Astrocyte (in vitro differentiated cells and primary cell): ENCODE measurements at places on chromosomes 7 and 10. TPM values are rescaled to one million over a fixed set of nuclear protein-coding genes. Genes with fewer than 3 reads are reported as not detected.
A peak's percentile ranks its signal among the peaks of the same experiment; 100 is the strongest.

The CLRN3 gene
- total RNA-seq, result not detected in 2 replicates

DNA sequence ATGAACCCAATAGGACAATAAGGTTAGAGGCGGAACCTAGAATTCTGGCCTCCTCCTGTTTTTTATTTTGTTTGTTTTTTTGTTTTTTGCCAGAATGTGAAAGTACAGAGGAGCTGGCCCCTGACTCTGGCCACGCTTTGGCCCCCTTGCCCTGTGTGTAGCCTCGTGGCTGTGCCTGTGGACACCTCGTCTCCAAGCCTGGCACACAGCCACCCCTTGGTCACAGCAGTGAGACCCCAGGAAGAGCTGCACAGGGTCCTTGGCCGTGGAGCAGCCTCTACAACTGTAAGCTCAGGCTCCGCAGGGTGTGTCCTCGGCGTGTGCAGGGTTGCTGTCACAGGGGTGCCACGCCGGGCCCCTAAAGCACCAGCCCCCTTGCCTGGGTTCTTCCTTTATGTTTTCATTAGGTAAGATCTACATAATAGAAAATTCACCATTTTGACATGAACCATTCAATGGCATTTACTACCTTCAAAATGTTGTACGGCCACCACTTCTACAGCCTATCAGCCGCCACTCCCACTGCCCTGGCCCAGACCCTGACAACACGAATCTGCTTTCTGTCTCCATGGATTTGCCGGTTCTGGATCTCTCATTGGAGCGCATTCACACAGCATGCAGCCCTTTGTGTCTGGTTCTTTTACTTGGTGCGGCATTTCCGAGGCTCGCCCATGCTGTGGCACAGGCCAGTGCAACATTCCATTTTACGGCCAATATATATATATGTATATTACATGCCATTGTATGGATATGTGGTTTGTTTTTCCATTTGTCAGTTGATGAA, 51.0 kb downstream of the AMZ1 start:
- DNase-seq, result no peak

DNA sequence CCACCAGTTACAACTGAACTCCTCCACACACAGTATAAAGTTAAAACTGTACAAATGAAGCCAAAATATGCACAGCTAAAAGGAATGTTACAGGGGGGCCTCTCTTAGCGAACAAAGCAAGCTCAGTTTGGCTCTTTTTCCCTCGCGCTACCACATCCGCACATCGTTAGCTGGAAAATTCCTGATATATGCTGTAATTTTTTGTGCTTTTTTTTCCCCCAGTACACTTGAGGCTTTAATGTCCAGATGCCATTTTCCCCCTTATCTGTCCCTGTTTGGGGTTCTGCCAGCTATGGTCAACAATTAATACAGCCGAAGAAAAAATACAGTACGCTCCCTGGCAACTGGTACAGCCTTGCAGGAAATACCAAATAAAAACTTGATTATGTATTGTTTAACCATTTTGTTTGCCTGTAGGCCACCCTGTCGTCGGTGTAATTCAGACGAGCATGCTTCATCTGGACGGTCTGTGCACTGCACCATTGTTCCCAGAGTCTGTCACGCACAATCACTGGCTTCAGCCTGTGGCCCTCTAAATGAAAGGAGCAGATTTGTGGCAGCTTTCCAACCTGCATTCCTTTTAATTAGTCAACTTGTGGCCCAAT, 108.1 kb upstream of the FAM133B start:
- DNase-seq, result peak; percentile 98

GRCh38 chr10:13716081-13717071, 129.6 kb downstream of the PRPF18 start:
- peak; percentile 96 for DNase-seq

The GPR26 gene
- total RNA-seq, result 0.09 TPM in 1 of 2 replicates, not detected in the other

The LIPJ gene
- not detected in 2 replicates for total RNA-seq

The AKR1C3 gene
- total RNA-seq, result 0.43 and 1.0 TPM in 2 replicates

- DNase-seq, result no peak
Measured at GRCh38 chr10:69938541-69938991, 114.1 kb upstream of the MACROH2A2 start.

GRCh38 chr7:39757604-39758003, 134.2 kb downstream of the RALA start:
- DNase-seq, result no peak

DNA sequence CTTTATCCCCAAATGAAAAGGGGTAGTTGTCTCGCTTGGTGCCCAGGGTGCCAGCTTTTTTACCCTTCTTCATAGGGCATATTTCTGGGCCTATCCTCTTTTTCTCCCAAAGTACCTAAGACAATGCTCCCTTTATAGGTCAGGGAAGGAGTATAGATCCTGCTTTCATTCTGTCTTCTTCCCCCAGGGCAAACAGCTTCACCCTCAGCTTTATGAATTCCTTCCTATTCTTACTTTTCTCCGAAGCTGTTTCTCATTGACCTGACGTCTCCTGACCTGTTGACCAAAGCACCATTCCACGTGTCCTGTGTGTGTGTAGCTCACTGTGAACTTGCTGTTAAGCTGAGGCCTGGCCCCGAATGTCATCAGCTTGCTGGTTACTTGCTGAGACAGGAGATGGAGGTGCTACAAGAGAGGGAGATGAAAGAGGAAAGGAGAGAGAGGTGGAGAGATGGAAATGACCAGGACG, 48.9 kb downstream of the PYROXD2 start:
- no peak for DNase-seq

- no peak for DNase-seq
Measured at GRCh38 chr10:78691301-78692030, 377.3 kb upstream of the ZMIZ1 start.
